ENCODE measurements at places on chromosomes 3 and 15.

- no peak for DNase-seq
Observed at GRCh38 chr15:45732662-45733061, 97.8 kb downstream of the SQOR start.

DNA sequence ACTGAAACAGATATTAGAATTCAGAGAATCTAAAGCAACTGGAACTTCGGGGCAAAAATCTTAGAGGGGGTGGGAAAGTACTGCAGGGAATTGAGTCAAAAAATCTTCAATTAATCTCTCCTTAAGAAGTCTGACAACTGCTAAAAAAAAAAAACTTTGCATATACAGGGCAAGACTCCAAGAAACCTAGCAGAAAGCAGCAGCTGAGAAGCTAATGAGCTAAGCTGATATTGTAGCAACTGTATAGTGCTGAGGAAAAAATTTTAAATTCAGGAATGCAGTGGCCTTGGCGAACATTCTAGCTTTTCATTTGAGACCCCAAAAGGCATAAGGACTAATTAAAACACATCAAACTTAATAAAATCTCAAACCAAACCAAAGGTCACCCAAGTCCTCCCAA, 113.6 kb downstream of the SCAPER start:
- no peak for DNase-seq

- DNase-seq: no peak
Observed at GRCh38 chr3:161305095-161305991, 66.0 kb downstream of the SPTSSB start.

DNA sequence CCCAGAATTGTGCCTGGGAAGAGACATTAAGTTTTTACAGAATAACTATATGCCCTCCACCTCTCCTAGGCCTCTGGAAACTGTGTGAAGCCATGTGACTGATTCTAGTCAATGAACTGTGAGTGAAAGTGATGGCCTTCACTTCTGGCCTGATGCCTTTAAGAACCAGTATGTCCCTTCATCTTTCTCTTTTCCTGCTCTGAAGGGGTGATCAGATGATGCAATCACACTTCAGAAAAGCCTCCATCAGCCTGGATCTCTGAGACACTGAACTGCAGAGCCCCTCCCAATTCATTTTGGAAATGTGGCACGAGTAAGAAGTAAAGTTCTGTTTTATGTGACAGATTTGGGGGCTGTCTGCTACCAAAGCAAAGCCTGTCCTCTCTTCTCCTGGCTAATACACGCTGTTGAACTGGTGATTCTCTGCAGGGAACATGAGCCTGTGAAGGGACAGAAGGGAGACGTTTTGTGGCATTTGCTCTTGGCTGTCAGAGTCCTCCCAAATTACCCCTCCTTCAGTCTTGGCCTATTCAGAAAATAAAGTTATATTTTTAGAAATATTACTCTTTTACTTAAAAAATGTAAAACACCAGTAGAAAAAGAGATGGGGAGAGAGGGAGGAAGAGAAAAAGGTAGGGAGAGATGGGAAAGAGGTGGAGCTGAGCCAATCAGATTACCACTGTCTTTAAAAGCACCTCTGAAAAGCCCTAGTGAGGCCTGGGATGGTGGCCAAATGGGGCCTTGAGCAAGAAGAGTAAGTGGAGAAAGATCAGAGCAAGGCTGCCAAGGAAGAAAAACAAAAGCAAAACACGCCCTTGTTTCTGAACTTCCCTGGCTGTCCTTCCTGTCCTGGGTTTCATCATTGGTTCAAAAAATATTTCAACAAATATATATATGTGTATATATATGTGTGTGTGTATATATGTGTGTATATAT, 40.9 kb upstream of the RYK start:
- no peak for DNase-seq

DNA sequence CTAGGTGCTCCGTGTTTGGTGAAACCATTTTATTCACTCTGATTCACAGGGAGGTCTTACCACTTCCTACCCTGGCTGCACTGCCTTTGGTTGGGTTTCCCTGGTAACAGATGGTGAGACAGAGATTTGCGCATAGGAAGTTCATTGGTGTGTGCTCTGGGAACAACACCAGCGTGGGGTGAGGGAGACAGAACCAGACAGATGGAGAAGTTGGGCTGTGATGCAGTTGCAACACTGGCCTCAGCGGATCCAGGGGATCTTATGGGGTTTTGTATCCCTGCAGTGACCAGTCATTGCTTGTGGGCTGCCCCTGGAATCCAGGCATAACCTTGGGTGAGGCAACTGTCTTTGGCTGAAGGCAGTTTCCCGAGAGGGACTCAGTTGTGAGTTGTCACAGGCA, 12.5 kb upstream of the IL16 start:
- DNase-seq: no peak

DNA sequence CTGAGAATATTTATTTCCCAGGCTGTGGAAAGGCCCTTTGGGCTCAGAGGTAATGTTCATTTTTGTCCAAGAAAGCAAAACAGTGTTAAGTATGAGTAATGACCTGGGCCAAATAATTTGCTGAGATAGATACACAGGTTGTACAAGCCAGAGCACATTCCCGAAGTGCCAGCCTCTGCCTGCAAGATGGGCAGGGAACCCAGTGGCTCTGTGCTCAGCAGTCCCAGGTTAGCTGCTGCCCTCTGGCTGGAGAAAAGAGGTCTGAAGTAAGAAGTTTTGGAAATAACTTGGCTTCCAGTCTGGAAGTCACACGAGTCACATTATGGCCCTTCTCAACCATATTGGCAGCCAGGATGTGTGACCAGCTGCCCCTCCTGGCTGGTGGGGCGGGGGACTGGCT, 20.2 kb downstream of the MYZAP start:
- no peak for DNase-seq

DNA sequence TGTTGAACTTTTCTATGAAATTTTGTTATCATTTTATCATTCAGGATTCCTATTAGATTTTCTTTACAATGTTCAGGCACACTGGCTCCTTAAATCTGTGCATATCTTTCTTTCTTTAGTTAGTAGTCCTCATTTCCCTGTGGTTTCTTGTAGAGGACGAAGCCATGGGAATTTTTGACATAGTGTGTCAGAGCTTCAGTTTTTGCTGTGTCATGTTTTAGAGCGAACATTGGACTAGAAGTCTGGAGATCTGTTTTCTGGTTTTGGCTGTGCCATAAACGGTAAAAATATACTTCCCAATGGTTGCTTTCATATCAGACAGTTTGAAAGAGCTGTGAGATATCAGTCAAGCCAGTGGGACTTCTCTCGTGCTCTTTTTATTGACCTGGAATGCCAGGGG, 105.2 kb downstream of the CHCHD4 start:
- no peak for DNase-seq

- no peak for DNase-seq
Observed at GRCh38 chr3:30640851-30641250, 34.5 kb downstream of the TGFBR2 start.

DNA sequence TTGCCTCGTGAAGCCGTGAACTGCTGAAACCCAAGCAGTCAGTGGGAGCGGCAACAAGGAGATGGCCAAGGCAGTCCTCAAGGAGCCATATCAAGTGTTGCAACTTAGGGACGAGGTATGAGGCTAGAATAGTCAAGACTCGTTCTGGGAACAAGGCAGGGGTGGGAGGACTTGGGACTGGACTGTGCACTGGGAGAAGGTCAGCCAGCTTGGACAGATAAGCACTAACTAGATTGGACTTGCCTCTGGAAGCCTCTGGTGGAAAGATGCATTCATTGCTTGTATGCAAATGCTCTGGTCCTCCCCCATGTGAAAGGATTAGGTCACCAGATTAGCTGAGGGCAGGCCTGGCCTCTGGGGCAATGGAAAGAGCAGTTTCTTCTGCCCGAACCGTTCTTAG, 123.3 kb upstream of the CTNNB1 start:
- no peak for DNase-seq

- no peak for DNase-seq
Observed at GRCh38 chr15:75661100-75661755, 13.5 kb downstream of the SNX33 start.

GRCh38 chr15:57665939-57666338, 40.6 kb upstream of the POLR2M start:
- DNase-seq: no peak

DNA sequence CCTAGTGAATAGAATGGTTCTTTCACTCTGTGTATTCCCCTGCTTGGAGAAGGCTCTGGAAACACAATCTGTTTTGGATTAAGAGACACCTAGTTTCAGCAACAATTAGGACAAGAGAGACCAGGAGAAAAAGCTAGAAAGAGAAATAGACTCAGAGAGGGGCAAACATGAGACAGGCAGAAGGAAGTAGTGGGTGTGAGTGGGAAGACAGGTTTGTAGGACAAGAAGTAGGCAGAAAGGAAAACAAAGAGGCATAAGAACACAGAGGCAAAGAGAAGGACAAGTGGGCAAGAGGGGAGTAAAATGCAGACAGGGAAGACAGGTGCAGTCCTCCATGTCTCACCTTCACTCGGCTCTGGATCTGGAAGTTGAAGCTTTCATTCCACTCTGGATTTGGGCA, 13.5 kb downstream of the PLA2G4E start:
- DNase-seq: no peak

GRCh38 chr3:10312861-10313260, 8.1 kb downstream of the SEC13 start:
- no peak for DNase-seq

GRCh38 chr3:72481542-72481941, 366.7 kb downstream of the SHQ1 start:
- DNase-seq: no peak

DNA sequence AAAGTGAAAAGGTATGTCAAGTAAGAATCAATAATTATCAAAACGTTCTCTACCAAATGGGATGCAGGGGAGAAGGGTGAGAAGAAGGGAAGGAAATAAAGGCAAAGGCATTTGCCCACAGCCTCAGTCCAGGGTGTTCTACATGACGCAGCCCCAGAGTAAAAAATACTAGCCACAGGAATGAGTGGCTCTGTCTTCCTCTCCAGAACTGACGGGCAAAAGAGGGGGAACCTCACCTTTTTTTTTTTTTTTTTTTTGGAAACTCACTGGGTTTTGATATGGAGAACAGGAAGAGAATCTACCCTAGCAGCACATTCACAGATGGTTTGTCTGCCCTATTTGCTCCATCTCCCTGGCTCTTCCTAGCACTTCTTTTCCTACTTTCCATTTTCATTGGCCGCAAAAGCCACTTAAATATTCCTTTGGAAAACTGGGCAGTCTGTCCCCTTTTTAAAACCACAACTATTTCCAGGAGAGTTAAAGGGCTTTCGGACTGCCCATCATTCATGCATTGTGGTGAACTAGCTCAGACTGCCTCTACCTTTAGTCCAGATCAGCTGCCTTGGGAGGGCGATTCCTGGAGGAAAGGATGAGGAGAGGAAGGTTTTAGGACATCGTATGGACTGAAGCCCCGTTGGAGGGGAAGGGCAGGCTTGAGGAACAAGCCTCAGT, 28.2 kb downstream of the B3GNT5 start:
- no peak for DNase-seq

DNA sequence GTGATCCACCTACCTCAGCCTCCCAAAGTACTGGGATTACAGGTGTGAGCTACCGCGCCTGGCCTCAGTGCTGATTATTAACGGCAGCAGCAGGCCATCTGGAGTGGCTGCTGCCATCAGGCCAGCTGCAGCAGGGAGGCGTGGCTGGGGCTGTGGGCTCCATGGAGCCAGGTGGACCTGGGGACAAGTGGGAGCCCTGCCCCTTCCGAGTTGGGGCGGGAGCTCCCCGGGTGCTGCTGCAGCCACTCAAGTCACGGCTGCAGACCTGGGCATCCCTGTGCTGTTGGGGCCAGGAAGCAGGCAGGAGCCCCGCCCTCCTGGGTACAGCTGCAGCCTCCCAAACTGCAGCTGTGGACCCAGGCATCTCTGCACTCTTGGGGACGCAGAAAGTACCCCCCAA, 23.9 kb downstream of the LRRC49 start:
- DNase-seq: no peak

DNA sequence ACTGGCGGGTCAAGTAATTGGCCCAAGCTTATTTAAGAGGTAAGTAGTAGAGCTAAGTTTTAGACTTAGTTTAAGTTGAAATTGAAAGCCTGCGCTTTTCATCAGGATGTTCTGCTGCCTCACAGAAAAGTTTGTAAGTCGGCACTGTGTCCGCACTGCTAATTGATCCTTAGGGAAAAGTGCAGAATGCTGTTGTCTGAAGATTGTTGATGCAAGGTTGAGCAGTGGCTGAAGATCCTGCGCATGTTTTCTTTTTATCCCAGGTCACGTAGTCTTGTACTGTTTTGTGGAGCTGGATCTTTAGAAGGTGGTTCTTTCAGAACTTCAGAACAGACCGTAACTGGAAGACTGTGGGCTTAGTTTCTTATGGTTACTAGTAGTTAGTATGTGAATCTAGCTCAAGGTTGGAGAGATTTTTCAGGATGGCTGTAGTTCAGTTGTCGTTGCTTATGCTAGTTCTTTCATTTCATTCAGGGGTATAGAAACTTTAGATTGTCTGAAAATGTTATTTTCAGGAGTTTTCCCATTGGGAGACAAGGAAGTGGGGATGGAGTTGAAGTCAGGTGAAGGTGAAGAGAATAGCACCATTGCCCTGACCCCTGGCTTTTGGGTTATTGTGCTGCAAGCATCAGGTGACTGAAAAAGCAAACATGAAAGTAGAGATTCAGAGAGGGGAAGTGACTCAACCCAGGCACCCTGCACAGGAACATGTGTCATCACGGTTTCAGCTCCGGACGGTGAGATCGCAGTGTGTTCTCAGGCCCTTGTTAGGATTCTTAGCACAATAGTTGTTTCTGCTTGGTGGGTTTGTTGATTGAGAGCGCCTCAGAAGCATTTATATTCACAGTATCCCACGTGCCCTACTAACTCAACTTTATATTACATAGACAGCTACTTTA, 32.8 kb downstream of the AKAP13 start:
- peak; percentile 56 for DNase-seq

DNA sequence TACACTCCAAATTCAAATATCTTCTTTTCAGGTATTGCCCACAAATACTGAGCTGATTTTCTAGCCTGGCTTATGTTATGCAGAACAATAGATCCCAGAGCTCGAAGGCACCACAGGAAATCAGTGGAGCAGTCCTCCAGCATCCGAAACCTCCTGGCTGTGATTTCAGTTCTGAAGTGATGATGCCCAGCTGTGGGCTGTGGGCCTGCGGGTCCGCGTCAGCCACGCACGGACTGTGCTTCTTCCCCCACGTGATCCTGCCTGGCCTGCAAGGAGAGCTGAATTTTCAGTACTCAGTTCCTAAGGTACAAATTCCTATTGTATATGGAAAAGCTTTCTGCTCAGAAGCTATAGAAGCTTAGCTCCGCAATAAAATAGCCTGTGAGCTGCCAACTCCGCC, 96.2 kb downstream of the OCA2 start:
- no peak for DNase-seq

DNA sequence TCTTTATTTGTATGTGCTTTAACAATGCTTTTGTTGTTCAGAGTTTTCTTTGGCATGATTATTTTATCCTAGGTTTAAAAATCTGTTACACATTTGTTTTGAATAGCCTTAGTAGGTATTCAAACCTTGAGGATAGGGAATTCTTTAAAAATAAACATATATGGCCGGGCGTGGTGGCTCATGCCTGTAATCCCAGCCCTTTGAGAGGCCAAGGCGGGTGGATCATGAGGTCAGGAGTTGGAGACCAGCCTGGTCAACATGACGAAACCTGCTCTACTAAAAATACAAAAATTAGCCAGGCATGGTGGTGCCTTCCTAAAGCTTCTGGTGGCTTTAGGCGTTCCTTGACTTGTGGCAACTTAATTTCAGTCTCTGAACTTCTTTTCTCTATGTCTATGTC, 743.3 kb upstream of the EPHA6 start:
- no peak for DNase-seq
